ENCODE measurements at places on chromosomes 6 and 20.

DNA sequence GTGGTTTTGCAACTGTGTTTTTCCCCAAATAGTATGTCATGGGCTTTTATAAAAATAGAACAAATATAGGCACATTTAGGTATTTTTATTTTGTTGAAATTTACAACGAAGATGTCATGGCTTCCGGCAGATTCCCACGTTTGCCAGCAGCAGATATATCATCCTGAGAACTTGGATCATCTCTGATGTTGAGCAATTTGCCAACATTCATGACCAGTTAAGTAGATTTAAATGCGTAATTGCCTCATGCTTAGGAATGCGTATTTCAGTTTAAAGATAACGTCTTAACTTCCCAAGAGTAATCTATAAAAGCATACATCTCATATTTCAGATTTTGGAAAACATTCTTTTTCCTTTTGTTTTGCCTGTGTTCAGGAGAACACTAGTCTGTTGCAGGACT is 457.8 kb downstream of the QKI start:
- no peak for DNase-seq

DNA sequence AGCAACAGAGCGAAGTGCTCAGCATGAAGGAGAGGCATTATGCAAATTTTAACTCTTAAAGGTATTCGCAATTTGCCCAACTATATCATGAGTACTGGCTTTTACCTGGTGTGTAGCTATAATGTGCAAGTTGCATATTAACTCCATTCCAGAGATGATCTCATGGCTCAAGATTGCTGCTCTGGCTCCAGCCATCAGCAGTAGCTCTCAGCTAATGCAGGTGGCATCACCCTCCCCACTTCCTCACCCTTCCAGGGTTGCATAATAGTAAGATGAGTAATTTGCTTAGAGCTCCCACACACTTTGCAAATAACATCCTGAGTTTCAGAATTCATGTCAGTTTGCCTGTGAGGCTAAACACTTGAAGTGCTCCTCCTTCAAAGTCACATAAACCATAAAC is 15.9 kb upstream of the PCSK2 start:
- no peak for DNase-seq

DNA sequence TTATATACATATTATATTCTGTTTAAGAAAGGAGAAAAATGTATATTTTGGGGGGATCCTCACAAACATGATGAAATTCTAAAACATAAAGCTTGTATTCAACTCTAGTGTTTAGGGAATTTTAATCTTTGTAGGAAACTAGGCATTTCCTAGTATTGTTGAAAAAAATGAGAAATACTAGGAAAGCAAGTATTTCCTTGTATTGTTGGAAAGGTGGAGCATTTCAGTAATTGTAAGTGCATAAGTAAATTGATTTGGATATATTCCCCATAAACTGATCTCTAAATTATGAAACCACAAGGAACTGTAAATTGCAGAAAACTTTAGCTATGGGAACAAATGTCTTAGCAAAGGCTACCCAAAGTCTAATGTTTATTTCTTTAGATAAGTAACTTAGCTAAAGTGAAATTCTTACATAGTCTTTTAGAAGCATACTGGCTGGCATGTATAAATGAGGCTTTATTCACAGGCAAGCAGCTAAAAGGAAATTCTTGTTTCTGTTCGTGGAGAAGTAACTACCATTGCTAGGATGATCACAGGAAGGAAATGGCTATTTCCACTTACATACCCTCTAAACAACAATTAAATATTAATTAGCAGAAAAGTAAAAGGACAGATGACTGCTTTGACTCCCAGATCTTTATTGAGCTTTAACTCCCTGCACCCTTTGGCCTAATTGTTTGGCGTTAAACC is 19.9 kb upstream of the NRN1 start:
- DNase-seq: no peak

DNA sequence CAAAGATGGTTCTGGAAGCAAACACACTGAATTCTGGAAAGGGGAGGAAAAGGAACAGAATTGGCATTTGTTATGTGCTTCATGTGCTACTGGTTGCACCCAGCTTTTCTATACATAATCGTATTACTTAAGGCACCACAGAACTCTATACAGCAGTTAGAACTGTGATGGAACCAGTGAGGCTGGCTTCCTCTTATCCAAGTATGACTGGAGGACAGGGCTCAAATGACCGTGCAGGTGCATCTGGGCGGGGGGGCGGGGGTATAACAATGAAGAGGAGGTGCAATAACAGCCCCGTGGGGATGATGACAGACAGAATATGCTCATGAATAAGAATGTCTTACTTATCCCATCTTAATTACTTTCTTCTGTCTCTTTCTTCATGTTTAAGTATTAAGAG is 144.2 kb downstream of the BTBD9 start:
- DNase-seq: no peak

DNA sequence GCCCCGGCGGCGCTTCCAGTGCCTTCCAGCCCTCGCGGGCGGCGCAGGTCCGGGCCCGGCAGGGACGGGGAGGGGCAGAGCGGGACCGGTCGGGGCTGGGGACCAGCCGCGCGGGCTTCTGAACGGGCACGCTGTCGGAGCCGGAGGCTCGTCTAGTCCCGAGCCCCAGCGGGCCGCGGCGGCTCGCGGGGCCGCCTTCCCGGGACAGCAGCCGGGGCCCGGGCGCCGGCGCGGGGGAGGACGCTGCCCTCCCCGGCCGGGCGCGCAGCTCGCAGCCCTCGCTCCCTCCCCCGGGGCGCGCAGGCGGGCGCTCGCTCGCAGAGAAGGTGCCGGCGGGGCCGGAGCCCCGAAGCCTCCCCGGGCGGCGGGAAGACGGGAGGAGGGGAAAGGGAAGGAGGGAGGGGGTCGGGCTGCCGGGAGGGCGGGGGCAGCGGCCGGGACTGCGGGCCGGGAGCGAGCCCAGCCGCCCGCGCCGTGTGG is 696 bp upstream of the SIRPA start:
- DNase-seq: no peak

GRCh38 chr6:65667916-65668656 is 38.9 kb downstream of the EYS start:
- DNase-seq: no peak

GRCh38 chr6:41066867-41067304 is 5.3 kb downstream of the OARD1 start:
- peak; percentile 86 for DNase-seq

DNA sequence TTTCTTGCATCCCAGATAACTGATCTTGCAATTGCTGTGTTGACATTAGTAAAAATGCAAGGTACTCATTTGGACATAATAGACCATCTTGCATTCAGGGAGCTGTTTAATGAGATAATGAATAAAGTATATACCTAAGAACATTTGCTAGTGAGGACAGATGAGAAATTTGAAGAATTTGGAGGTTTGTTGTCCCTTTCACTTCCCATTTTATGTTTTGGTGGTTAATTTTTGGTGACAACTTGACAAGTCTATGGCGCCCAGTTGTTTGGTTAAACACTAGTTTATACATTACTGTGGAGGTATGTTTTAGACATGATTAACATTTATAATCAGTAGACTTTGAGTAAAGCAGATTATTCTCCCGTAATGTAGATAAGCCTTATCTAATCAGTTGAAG is 300.2 kb upstream of the SYNCRIP start:
- no peak for DNase-seq

DNA sequence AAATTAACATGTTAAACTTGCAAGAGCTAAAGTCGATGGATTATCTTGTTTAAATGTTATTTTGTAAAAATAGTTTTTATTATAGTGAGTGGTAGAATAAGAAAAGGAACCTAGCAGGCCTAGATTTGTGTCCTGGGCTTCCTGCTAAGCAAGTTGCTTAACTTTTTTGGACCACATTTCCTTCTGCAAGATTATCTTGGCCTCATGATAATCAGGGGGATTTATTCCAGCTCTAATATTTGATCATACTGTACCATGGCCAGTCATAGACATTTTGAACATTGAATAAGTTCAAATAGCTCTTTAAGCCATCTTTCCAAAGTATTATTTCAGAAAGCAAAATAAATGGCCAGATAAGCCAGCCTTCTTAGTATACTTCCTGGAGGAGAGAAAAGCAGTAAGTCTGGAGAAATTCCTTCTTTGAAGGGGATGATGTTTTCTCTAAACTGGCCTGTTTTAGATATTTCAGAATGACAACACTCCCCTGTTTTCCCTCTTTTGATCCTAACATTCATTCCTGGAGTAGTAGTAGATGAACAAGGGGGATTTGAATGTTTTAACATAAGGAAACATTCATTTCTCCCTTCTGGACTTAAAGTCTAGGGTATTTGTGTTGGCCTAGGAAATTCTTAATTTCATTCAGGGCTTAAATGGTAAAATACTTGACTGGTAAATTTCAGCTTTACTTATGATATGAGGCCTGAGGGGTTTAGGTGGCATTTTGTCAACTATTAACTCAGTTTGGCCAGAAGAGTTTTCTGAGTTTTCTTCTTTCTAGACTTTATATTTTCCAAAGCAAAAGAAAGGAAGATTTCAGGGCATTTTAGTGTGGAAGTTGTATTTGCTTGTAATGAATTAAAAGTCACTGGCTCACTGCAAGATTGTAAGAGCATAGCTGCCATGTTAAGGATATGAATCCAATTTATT is 108.8 kb upstream of the SCGN start:
- no peak for DNase-seq

- no peak for DNase-seq
Measured at GRCh38 chr6:156912431-156912830, 135.3 kb downstream of the ARID1B start.

DNA sequence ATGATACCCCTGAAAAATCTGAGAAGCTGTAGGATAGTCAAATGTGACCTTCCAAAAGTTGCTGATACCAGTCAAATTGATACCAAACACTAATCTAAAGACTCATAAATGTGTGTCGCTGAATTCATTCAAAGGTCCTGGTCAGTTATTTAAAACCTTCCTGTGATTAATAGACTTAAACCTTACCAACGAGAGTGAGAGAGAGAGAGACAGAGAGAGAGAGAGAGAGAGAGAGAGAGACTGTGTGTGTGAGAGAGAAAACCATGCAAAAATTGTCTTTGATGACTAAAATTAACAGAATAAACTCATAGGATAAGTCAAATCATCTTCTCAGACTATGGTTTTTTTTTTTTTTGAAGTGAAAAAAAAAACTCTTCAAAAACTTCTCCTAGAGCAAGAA is 370.9 kb upstream of the HS3ST5 start:
- DNase-seq: no peak

- DNase-seq: no peak
Measured at GRCh38 chr6:169899481-169900145, 148.2 kb downstream of the ERMARD start.

Measured in cerebellar cortex (tissue), 1 donor.